ENCODE measurements at places on chromosomes 12 and 14.

GRCh38 chr12:7171854-7172253 is 17.6 kb upstream of the PEX5 start:
- no peak for DNase-seq

DNA sequence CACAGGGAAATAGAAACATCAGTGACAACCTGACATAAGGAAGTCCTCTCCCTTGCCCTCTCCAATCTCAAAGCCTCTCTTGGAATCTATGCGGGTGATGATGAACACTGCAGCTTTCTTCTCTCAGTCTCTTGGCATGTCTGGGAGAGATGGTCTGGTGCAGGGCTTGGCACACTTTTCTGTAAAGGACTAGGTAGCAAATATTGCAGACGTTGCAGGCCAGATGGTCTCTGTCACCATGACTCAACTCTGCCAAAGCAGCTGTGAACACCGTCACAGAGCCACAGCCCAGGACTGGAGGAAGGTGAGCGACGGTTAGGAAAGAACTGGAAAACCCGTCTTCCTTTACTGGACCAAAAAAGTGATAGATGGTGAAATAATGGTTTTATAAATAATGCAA is 591.0 kb upstream of the TMEM132C start:
- no peak for DNase-seq

GRCh38 chr14:73729556-73730265 is 15.5 kb upstream of the PNMA1 start:
- no peak for DNase-seq

GRCh38 chr12:6532051-6532926 is 2.0 kb upstream of the GAPDH start:
- DNase-seq, result peak; percentile 88

DNA sequence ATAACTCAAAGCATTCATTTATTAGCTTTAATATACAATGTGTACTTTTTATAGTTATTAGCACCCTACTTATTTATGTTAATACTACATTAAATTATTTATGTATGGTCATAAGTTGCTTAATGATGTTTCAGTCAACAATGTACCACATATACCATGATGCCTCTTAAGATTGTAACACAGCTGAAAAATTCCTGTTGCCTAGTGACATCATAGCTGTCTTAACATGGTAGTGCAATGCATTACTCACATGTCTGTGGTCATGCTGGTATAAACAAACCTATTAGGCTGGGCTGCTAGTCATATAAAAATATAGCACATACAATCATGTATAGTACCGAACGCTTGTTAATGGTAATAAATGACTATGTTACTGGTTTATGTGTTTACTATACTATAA is 120.4 kb downstream of the ANO6 start:
- DNase-seq, result no peak

DNA sequence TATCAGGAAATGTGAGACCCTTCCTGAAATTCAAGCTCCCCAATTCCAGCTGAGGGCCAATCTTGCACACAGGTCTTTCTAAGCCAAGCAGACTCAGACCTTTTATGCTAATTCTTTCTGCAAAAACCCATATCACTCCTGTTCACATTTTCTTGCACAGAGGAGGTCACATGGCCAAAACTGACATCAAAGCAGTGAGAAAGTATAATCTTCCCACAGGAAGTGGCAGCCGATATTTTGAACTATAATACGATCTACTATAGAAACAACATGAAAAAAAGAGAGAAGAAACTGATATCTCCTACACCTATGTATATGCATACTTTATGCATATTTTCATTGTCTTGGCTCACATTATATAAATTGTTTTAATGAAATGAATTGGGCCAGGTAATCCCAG is 132.9 kb upstream of the SSTR1 start:
- peak; percentile 32 for DNase-seq

- DNase-seq, result no peak
These were observed 2.4 kb downstream of the SLC11A2 start for GRCh38 chr12:51023625-51024382.
